ENCODE measurements at places on chromosomes 2 and 18.

- DNase-seq, result no peak
Measured at GRCh38 chr2:54342603-54343002, 86.6 kb upstream of the TSPYL6 start.

- no peak for DNase-seq
Measured at GRCh38 chr2:1341404-1342120, 71.7 kb upstream of the TPO start.

GRCh38 chr2:130375291-130376266 is 19.7 kb downstream of the PTPN18 start:
- DNase-seq, result no peak

- DNase-seq, result peak; percentile 21
Measured at GRCh38 chr2:151238527-151239487, 22.9 kb downstream of the RBM43 start.

DNA sequence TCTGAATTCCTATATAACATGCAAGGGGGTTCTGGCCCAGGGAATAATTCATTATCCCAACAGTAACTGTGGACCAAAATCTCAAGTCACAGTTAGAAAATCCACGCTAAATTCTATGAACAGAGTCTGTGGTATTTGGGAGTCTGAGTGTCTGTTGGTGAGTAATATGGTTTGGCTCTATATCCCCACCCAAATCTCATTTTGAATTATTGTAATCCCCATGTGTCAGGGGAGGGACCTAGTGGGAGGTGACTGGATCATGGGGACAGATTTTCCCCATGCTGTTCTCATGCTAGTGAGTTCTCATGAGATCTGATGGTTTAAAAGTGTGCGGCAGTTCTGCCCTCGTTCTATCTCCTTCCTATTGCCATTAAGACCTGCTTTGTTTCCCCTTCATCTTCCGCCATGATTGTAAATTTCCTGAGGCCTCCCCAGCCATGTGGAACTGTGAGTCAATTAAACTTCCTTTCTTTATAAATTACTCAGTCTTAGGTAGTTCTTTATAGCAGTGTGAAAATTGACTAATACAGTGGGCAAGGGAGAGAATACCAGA is 68.3 kb downstream of the NBAS start:
- DNase-seq, result no peak

- DNase-seq, result no peak
Measured at GRCh38 chr2:44442019-44442418, 80.3 kb downstream of the CAMKMT start.

DNA sequence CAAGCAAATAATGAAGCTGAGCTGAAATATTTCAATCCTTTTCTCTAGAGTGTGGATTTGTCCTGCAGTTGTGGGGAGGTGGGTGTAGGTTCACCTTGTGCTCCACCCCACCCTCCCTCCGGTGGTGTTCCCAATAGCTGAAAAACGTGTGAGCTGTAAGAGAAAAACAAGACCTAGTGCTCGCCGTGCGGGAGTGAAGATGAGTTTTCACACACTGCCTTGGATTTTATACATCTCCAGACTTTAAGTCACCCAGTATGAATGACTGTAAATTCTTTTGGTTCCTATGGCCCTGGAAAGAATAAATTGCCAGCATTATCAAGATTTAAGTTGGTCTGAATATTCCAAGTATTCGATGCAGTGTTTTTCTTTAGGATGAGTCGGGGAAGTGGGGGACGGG is 1.9 kb upstream of the SOX11 start:
- no peak for DNase-seq

GRCh38 chr2:188610050-188610444 is 318.4 kb downstream of the GULP1 start:
- DNase-seq, result no peak

GRCh38 chr18:32373505-32373904 is 97.2 kb downstream of the GAREM1 start:
- DNase-seq, result no peak
